ENCODE measurements at places on chromosomes 11 and 22.

- no peak for DNase-seq
Observed at GRCh38 chr11:134276396-134277182, 410 bp downstream of the GLB1L3 start.

DNA sequence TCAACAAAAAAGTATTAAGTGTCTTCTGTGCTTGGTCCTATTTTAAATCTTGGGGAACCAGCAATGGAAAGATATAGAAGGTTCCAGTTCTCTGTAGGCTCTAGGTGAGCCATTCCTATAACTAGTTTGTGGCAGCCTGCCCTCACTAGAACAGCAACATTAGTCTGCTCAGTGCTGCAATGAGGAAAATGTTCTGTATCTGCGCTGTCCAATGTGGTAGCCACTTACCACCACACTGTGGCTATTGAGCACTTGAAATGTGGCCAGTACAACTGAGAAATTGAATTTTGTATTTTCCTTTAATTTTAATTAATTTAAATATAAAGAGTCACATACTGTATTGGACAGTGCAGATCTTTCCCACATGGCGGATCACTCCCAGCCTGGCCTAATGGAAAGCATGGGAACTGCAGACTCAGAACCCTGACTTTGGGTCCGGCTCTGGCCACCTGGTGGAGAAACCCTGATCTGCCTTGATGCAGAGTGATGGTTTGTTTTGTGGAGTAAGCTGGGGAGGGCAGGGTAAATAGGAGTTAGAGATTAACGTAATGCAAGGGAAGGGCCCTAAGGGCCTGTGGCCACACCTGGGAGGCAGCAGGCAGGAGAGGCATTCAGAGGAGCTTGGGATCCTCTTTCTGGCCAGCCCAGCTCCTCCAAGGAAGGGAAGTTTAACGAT, 101.0 kb downstream of the ME3 start:
- DNase-seq, result no peak

DNA sequence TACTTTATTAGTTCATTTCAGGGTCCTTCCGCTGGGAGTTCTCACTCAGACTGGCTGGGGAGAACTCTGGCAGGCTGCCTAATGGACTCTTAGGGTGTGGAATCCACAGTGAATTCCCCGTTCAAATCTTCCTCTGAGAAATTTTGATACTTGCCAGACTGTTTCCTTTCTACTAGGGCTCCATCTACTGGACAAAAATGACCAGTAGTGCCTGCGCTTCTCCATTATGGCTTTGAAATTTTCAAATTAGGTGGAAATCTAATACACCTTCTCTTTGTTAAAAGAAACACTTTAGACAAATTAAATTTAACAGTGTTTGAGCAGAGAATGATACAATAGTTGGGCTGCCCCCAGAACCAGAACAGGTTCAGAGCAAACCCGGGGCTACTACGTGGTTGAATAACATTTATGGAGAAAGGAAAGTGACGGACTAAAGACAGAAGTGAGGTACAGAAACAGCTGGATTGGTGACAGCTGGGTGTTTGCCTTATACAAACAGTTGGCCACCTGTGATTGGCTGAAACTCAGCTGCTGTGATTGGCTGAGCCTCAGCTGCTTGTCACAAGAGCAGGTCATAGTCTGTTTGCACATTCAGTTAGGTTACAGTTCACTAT, 52.9 kb upstream of the FDX1 start:
- DNase-seq, result no peak

GRCh38 chr11:109854731-109855130, 238.5 kb upstream of the ZC3H12C start:
- no peak for DNase-seq

- no peak for DNase-seq
Observed at GRCh38 chr11:8202516-8203413, 33.9 kb upstream of the RIC3 start.

- DNase-seq, result peak; percentile 59
Observed at GRCh38 chr22:49657275-49657973, 170.2 kb downstream of the BRD1 start.

DNA sequence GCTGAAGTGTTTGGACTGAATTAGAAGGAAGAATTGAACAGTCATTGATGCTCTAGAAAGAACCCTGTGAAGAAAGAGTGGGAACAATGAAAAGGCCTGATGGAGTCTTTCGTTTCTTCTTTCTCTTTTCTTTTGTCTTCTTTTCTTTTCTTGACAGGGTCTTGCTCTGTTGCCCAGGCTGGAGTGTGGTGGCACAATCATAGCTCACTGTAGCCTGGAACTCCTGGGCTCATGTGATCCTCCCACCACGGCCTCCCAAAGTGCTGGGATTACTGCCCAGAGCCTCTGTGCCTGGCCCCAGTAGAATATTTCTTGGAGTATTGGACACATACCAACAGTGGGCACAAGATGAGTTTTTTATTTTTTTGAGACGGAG, 1.1 kb downstream of the FEN1 start:
- DNase-seq, result no peak

DNA sequence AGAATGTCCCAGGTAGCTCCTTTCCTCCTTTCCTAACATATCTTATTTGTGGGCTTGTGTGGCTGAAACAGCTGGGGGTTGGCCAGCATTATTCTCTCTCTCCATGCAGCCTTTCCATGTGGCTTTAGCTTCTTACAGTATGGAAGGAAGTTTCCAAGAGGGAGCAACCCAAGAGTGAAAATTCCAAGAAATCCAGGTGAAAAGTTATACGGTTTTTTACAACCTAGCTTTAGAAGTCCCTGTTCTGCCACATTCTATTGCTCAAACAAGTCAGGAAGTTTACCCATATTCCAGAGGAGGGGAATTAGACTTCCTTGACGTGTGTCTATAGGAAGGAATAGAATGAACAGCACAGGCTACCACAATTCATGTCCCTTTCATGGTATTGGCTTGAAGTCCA, 10.0 kb upstream of the SWAP70 start:
- DNase-seq, result no peak

GRCh38 chr22:46025225-46025972, 48.4 kb upstream of the WNT7B start:
- no peak for DNase-seq

- DNase-seq, result no peak
Observed at GRCh38 chr11:75632962-75633361, 35.9 kb downstream of the MAP6 start.

GRCh38 chr11:62499944-62500649, 46.5 kb downstream of the AHNAK start:
- no peak for DNase-seq

DNA sequence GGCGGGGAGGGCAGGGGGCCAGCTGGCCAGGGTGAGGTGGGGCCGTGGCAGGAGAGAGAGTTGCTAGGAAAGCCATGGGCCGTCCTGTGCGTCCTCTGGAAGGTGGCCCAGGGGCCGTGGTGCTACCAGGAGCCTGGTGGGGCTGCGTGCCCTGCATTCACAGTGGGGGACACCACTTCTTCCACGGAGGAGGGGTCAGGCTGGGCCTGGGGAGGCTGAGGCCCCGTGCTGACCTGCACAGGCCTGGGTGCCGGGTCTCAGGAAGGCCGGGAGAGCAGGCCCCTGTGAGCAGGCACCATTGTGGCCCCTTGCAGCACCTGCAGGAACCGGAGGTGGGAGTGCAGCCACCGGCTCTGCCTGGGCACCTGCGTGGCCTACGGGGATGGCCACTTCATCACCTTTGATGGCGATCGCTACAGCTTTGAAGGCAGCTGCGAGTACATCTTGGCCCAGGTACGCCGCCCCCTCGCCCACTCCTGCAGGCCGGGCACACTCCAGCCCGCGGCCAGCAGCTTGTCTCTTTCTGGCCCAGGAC, 12.0 kb downstream of the MUC5B start:
- DNase-seq, result no peak
